Stimulated activated CD4-positive, alpha-beta T cell treated with anti-CD3 and anti-CD28 coated beads, Interleukin-4, amount 100 ng/mL, for 24 hours (primary cell): ENCODE measurements at places on chromosomes 5 and 9.

DNA sequence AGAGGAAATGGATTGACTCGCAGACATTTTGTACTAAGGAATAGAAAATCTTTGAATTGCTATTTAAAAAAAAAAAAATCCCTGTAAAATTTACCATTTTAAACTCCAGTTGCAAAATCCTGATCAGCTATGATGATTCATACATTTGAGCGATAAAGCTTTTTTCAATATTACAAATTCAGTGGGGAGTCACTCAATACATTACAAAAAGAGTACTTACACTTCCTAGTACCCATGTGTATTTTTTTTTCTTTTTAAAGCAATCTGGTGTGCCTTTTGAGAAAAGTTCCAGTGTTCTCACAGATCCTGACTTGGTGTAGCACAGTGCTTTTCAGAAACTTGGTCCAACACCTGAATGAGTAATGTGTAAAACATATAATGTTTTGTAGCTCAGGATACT, 54.3 kb downstream of the PIK3R1 start:
- no peak for DNase-seq

- no peak for DNase-seq
Observed at GRCh38 chr5:110203661-110204060, 513.9 kb downstream of the MAN2A1 start.

- DNase-seq = no peak
Observed at GRCh38 chr9:123174887-123175518, 93.4 kb downstream of the STRBP start.

- no peak for DNase-seq
Observed at GRCh38 chr5:16936989-16937438, 926 bp upstream of the MYO10 start.

GRCh38 chr5:125698420-125698819, 724.8 kb upstream of the GRAMD2B start:
- DNase-seq = no peak

- no peak for DNase-seq
Observed at GRCh38 chr5:79800979-79801827, 111.6 kb downstream of the CMYA5 start.

DNA sequence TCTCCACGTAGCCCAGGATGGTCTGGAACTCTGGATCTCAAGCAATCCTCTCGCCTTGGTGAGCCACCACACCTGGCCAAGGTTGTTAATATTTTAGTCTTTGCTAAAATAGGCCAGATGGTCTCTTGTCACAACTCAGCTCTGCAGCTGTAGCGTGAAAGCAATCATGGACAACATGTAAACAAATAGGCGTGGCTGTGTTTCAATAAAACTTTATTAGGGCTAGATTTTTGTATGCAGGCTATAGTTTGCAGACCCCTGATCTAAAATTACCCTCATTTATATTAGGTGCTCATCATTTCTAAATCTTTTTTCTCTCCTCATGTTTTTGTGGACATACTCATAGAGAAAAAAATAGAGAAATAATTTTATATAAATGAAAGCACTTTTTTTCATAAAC, 72.1 kb upstream of the SLC28A3 start:
- no peak for DNase-seq

- DNase-seq = no peak
Observed at GRCh38 chr9:81682797-81683196, 6.5 kb downstream of the TLE1 start.

GRCh38 chr9:129613520-129614175, 7.3 kb downstream of the C9orf50 start:
- no peak for DNase-seq

GRCh38 chr5:50653946-50654345, 12.5 kb upstream of the PARP8 start:
- no peak for DNase-seq

DNA sequence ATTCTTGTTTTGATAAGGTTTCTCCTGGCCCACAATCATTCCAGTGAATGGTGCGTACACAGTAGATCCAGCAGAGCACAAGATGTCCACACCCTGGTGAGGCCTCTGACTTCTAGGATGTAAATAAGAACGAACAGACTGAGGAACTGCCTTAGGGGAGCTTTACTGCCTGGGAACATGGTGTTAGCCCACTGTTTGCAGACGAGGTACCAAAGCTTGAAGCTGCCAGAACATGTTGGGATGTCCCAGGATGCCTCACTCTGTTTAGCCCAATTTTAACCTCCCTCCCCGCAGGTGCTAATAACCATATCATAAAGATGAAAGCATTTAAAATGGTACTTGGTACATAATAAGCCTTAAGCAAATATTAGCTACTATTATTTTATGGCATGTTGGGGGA, 3.5 kb downstream of the LECT2 start:
- no peak for DNase-seq

DNA sequence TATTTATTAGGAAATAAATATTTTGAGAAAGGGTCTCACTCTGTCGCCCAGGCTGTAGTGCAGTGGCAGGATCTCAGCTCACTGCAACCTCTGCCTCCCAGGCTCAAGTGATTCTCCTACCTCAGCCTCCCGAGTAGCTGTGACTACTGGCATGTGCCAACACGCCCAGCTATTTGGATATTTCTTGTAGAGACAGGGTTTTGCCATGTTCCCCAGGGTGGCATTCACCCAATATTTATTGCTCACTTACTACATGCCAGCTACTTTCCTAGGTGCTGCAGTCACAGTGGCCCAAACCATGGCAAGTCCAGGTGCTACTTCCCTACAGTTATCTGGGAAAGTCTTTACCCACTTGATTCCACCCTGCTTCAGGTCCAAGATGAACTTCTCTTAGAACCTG, 8.3 kb upstream of the MED7 start:
- no peak for DNase-seq

DNA sequence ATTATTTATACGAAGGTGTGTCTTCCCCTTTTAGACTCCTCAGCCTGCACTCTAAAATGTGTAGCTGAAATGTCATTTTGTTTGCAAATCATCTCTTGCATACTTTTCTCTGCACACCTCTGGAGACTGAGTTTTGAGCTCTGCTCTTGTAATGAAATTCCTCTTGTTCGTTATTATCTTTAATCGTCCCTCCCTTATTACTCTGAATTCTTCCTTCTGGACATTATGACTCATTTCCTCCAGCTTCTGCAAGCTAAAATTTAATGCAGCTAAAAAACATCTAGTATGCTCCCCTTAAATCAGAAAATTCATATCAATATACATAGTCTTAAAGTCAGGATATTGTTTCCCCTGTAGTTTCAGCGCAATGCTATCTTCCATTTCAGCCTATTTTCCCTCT, 13.5 kb downstream of the ISL1 start:
- DNase-seq = no peak
